NCI-H446 treated with DMSO at 0.1 percent for 48 hours (cell line): ENCODE measurements at places on chromosomes 1 and 21.

DNA sequence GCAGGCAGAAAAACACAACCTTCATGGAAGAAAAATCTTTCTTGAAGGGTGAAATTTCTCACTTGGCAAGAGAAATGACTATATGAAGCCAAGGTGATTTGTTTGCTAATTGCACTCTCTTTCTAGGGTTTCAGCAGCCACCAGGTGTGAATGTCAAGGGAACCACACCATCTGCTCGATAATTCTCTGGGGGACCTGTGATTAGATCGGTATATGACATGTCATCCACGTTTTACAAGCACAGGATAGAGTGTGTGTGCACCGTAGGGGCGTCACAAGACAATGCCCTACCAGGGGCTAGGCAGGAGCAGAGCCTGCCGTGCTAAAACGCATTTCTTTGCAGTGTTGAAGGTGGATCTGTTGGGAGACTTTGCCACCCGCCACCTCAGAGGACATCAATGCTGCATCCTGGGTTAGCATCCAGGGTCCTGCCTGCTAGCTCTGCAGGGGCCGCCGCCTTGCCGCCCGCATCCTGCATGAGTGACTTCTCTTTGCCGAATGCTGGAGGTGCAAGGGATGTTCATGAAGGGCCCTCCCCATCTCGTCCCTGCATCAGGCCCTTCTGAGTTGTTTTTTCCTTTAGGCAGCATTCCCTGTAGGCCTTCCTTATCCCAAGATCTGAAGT lies 37.8 kb upstream of the CCSAP start:
- DNase-seq = no peak

DNA sequence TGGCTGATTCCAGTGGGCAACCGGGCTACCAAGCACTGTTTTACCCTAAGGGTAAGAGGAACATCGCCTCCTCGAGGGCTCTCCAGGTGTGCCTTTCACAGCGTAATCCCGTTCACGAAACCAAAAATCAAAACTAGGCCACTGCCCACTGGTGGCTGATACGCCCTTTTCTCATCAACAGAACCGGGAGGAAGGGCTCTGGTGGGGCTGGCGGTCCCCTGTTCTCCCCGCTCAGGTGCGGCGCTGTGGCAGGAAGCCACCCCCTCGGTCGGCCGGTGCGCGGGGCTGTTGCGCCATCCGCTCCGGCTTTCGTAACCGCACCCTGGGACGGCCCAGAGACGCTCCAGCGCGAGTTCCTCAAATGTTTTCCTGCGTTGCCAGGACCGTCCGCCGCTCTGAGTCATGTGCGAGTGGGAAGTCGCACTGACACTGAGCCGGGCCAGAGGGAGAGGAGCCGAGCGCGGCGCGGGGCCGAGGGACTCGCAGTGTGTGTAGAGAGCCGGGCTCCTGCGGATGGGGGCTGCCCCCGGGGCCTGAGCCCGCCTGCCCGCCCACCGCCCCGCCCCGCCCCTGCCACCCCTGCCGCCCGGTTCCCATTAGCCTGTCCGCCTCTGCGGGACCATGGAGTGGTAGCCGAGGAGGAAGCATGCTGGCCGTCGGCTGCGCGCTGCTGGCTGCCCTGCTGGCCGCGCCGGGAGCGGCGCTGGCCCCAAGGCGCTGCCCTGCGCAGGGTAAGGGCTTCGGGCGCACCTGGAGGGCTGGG lies at the start of gene IL6R:
IL6R (plus strand) TSS at position 360 of the 763 bp plus-strand sequence; CDS start at position 647, 287 bp downstream.
- DNase-seq = peak; percentile 35

DNA sequence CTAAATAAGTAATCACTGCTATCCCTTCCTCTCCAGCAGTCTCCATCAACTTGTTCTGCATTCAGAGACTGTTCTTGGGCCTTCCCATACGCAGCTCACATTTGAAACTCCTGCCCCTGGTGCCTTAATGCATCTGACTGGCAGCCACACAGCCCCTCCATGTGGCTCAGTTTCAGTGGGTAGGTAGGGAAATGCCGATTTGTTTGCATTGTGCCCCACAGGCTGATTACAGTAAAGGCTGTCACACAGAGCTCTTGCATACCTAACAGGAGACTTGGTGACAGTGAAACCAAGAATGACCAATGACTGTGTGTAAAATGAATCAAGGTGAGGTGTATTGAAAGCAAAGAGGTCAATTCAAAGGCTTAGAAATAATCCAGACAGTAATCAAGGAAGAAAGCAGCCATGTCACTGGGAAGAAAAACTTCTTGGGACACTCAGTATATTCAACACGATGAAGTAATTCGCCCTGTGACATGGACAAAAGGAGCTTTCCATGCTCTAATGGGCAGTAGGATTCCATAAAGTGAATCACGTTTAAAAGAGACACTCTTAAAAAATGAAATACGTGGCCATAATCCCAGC lies 12.7 kb upstream of the B3GALNT2 start:
- DNase-seq = no peak

DNA sequence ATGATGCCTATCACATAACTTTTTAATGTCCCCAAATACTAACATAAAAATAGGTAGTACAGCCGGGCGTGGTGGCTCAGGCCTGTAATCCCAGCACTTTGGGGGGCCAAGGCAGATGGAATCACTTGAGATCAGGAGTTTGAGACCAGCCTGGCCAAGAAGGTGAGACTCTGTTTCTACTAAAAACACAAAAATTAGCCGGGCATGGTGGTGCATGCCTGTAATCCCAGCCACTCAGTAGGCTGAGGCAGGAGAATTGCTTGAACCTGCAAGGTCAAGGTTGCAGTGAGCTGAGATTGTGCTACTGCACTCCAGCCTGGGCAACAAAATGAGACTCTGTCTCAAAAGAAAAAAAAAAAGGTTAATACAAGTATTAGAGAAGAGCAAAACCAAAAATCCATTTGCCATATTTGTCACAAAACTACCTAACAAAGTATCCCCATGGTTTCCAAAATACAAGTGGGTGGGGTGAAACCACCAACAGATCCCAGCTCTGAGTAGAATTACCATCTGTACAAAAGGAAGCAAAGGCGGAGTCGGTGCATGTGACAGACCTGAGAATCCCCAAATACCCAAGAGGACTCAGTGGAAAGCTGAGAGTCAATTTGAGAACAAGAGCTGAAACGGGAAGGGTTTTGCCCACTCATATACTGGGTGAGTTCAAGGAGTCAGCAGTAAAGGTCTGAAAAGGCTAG lies 113.2 kb downstream of the TOMM20 start:
- no peak for DNase-seq

DNA sequence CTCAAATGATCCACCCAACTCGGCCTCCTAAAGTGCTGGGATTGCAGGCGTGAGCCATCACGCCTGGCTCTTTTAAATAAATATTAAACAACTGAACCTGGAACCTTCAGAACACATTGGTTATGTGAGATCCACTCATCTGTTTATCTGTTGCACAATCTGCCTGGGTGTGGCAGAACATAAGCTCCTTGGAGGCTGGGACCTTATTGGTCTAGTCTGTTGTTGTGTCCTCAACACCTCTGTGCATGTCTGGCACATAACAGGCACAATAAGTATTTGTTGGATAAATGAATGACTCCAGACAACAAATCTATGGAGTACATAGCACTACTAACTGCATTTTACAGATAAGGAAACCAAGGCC lies 4.1 kb upstream of the NBL1 start:
- DNase-seq = no peak

DNA sequence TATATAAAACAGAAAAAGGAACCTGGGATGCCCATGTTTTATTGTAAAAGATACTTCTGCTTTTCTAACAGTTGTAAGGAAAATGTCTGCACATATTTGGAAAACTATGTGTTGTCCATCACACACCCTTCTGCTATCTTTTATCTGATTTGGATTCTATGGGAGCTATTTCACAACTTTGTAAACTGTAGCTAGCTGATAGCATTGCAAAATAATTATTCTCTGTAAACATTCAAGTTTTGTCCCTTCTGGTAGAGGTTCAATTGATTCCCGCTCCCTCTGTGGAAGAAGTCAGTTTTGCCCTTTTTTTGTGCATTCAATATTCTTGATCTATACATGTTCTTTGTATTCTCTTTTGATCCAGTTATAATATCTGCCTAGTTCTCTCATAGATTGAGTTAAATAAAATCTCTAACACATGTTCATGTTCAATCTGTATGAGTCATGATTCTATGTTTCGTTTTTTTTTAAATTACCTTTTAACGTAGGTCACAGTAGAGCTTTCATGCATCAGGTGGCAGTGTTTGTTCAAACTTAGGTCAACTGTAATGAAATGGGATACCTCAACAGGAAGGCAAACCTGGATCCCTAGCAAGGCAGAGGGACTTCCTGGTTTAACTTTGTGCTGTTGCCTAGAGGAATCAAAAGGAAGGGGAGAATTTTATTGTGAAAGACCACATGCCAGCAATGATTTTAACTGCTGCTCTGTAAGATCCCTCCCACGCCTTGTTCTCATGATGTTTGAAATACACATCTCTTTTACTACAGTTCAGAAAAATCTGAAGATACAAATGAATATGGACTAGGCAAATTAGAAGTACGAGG lies 26.0 kb upstream of the BCL9 start:
- DNase-seq = no peak

GRCh38 chr1:68959461-68960030 lies 462.7 kb upstream of the DEPDC1 start:
- DNase-seq = peak; percentile 51

GRCh38 chr21:14492931-14493330 lies 53.2 kb downstream of the SAMSN1 start:
- DNase-seq = no peak

DNA sequence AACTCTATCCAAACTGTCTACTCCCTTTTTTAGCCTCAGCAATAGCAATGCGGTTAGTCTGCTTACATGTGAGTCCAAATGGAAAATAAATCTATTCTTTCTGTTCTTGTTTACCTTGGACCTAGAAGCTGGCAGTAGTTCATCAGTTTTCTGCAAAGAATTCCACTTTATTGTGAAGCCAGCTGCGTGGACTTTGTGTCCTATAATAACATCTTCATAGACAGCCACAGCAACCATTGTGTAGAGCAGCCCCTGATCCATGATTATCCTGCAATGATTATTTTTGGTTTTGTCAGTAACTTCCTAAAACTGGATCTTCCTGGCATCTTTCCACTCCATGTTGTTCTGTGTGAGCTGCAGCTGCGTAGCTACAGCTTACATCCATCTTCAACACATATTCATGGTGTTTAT lies 408.7 kb downstream of the NUF2 start:
- peak; percentile 22 for DNase-seq
